Naive thymus-derived CD8-positive, alpha-beta T cell (primary cell): ENCODE measurements at places on chromosomes 1 and 21. TPM values are rescaled to one million over a fixed set of nuclear protein-coding genes. Genes with fewer than 3 reads are reported as not detected.

DNA sequence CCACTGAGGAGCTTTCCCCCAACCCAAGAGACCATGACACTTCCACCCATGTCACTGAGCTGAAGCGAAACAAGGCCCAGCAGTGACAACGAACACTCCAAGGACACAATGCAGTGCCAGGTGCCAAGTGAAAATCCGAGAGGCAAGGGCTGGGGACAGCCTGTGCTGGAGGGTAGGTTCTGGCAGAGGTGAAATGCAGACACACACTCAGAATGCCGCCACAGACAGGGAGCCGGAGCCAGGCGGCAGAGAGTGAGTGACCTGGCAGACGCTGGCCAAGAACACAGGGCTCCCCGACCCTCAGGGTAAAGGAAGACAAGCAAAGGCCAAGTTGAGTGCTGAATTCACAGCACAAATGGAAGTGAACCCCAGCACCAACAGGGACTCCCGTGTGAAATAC, 78.9 kb downstream of the CD46 start:
- peaks cover 96% of the 10 kb centered on the region for H3K4me1 ChIP-seq
- H3K36me3 ChIP-seq = peaks cover 11% of the 10 kb centered on the region
- H3K27ac ChIP-seq = peak overlapping the region; percentile 93
- H3K27me3 ChIP-seq = no peaks in the 10 kb centered on the region

GRCh38 chr1:67439277-67440029, 9.3 kb upstream of the SERBP1 start:
- H3K4me3 ChIP-seq = no peak overlapping the region
- no peaks in the 10 kb centered on the region for H3K4me1 ChIP-seq
- no peak for DNase-seq
- H3K27ac ChIP-seq = no peak overlapping the region
- no peaks in the 10 kb centered on the region for H3K36me3 ChIP-seq
- peaks cover 6% of the 10 kb centered on the region for H3K27me3 ChIP-seq

GRCh38 chr1:218971156-218971555, 202.5 kb upstream of the LYPLAL1 start:
- H3K4me1 ChIP-seq = no peaks in the 10 kb centered on the region
- DNase-seq = no peak
- H3K4me3 ChIP-seq = no peak overlapping the region

FCRL1 gene
- 14.0 TPM for total RNA-seq

- H3K36me3 ChIP-seq = no peaks in the 10 kb centered on the region
- peak overlapping the region; percentile 95 for H3K4me3 ChIP-seq
- peaks cover 50% of the 10 kb centered on the region for H3K4me1 ChIP-seq
Measured at GRCh38 chr1:8423692-8424538, 106.0 kb downstream of the SLC45A1 start.

GRCh38 chr1:232627171-232627570, 2.8 kb downstream of the SIPA1L2 start:
- H3K27ac ChIP-seq = no peak overlapping the region
- no peak overlapping the region for H3K4me3 ChIP-seq
- DNase-seq = no peak
- no peaks in the 10 kb centered on the region for H3K36me3 ChIP-seq
- peaks cover 20% of the 10 kb centered on the region for H3K27me3 ChIP-seq

DENND2D gene
- total RNA-seq = 274 TPM
